ENCODE measurements at places on chromosomes 16 and 17. TPM values are rescaled to one million over a fixed set of nuclear protein-coding genes. Genes with fewer than 3 reads are reported as not detected.

- no peak for DNase-seq
Observed at GRCh38 chr16:48165961-48166578, 10.3 kb upstream of the ABCC12 start.

CCR7 gene
- total RNA-seq, result not detected

DNA sequence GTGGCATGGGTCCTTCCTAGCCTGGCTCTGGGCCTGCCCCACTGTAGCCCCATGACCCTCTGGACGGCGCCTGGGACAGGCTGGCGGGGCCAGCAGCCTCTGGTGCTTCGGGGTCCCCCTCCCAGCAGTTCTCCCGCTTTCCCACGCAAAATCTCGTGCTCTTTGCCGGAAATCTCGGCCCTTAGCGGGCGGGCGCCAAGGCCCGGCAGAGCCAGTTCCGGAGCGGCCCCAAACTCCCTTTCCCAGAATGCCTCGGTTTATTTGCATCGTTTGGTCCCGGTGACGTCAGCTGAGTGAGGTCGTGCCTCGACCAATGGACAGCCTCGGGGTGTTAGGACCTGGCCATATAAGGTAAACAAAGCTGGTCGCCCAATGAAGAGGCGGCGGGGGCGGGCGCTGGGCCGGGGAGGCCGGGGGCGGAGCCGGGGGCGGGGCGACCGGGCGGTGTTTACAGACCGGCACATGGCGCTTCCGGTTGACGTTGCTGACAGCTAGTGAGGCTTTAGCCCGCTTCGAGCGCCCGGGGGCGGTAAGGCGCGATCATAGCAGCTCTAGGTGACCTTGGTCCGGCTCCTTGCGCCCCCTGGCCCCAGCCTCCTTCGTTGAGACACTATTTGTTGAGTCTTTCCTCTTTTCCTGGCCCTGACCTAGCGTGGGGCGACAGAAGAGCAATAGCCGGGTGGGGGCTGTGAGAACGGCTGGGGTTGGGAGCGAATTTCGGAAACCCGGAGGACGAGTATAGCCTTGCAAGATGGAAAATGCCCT lies 1.5 kb upstream of the UBALD1 start:
- peak; percentile 95 for DNase-seq

ERI2 gene
- 22.3 TPM for total RNA-seq

GRCh38 chr17:75611851-75612429 lies 21.3 kb upstream of the SMIM5 start:
- no peak for DNase-seq

OTOA gene
- total RNA-seq, result 0.07 TPM

- no peak for DNase-seq
Observed at GRCh38 chr16:78365366-78365765, 265.9 kb downstream of the WWOX start.

DNA sequence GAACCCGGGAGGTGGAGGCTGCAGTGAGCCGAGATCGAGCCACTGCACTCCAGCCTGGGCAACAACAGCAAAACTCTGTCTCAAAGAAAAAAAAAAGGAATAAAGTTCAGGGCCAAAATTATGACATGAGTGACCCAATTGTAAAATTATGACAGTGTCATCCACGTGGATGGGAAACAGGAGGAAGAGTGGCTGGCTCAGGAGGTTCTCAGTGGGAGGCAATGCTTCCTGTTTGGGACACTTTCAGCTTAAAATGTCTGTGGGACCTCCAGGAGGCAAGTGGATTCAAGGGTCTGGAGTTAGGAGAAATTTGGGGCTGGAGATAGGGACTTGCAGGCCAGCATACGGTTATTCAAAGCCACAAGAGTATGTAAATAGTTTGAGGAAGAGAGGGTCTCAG lies 8.0 kb upstream of the STX4 start:
- DNase-seq, result no peak

GRCh38 chr16:12754824-12755543 lies 48.7 kb downstream of the CPPED1 start:
- no peak for DNase-seq

All from progenitor cell of endocrine pancreas (in vitro differentiated cells).